ENCODE measurements at places on chromosomes 6 and 20. TPM values are rescaled to one million over a fixed set of nuclear protein-coding genes. Genes with fewer than 3 reads are reported as not detected.

ARMH2 gene
- total RNA-seq = not detected

HDAC2 gene
- 45.3 TPM for total RNA-seq

DYNLT2 gene
- 0.99 TPM for total RNA-seq

MYH7B gene
- 0.15 TPM for total RNA-seq

TCP11 gene
- 0.15 TPM for total RNA-seq

CYP24A1 gene
- total RNA-seq = not detected

CYP21A2 gene
- 0.44 TPM for total RNA-seq

HCRTR2 gene
- total RNA-seq = not detected

DTD1 gene
- total RNA-seq = 53.9 TPM
